SIG-M5 (cell line): ENCODE measurements at places on chromosomes 2 and 18.

DNA sequence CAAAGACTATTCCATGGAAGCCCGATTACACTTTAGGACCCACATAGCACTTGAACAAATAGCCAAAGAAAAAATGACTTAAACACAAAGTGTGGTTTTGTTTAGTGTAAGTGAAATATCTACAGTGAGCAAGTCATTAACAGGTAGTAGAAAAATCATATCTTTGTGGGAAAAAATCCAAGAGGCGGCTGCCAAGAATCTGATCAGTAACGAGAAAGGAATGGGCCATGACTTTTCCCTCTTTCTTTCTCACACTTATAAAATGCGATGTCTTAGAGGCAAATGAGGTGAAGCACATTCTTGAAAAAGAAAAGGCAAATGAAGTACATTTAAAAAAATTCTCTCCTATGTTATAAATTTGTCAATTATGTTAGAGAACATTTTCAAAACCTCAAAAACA, 12.9 kb upstream of the GEMIN6 start:
- no peak for DNase-seq

GRCh38 chr2:2901384-2902345, 476.0 kb downstream of the EIPR1 start:
- no peak for DNase-seq

DNA sequence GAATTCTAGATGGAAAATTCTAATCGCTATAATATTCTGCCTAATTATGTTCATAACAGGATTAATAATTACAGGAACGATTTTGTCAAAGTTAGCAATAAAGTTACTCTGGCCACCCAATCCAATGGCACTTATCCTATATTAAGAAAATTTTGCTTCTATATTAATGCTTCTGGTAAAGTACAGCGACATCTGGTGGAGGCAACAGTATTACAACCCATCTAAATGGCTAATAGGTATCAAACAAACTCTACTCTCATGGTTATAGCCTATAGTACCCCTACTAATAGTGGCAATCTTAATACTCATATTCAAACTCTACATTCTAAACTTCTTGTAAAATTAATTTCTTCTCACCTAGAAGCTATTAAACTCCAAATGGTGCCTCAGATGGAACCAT, 1084.7 kb upstream of the LRRTM1 start:
- DNase-seq, result no peak

GRCh38 chr18:10285283-10285640, 169.2 kb upstream of the APCDD1 start:
- no peak for DNase-seq

- no peak for DNase-seq
These were observed 141.8 kb upstream of the ST6GAL2 start for GRCh38 chr2:107027810-107028209.

GRCh38 chr2:32627441-32627813, 423 bp upstream of the TTC27 start:
- DNase-seq, result no peak

DNA sequence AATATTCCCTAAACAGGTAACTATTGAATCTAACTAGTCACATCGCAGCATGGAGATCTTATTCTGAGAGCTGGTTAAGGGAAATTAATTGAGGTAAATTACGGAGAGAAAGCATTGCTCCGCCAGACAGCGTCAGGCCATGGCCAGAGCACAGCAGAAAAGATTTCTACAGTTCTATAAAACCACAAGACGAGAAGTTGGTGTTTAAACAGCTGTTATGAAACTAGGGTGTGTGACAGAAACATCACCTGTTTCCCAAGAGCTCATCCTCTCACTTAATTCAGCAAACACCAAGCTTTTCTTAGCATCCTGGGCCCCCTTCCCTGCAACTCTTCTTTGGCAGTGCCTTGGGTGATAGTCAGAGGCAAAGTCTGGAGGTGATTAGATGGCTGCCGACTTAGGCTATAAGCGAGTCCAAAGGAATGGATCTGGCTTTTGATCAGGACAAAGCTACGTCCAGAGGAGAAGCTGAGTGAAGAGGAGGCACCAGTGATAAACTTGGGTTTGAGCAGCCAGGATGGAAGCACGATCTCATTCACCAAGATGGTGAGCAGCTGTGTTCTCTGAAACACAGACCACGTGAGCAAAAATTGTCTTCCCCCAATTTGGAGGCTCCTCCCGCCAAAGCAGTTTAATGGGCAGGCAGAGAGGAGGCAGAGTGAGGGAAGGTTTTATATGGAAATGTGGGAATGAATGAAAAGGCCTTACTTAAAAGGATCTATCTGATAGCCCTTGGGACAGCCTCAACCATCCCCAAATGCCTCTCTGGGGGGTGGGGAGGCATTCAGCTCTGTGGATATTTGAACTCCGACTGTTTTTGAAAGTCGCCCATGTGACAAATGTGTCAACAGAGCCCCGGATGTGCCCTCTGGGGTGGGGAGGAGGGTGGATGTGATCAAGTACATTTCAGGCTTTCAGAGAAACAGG, 57.8 kb downstream of the PKDCC start:
- DNase-seq, result peak; percentile 78

- no peak for DNase-seq
These were observed 1096.8 kb upstream of the ACVR2A start for GRCh38 chr2:146748046-146748445.

- no peak for DNase-seq
These were observed 84.3 kb downstream of the NETO1 start for GRCh38 chr18:72783530-72783929.

- DNase-seq, result no peak
These were observed 532.7 kb upstream of the POU3F3 start for GRCh38 chr2:104321116-104321795.

DNA sequence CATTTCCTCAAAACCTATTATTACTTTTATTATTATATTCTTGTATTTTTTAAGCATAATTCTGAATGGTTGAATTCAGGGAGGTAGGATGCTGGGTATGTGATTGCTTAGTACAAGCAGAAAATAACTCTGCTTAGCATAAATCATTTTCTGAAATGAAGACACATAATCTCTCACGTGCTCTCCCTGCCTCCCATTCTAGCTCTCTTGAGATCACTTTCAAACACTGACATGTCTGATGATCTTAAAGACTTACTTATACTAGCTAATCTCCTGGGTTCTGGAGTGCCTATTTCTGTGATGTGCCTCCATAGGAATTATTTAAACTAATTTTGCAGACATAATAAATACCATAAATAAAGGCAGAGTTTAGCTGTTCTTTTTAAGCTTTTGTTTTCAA, 1136.0 kb downstream of the SUCLG1 start:
- no peak for DNase-seq

DNA sequence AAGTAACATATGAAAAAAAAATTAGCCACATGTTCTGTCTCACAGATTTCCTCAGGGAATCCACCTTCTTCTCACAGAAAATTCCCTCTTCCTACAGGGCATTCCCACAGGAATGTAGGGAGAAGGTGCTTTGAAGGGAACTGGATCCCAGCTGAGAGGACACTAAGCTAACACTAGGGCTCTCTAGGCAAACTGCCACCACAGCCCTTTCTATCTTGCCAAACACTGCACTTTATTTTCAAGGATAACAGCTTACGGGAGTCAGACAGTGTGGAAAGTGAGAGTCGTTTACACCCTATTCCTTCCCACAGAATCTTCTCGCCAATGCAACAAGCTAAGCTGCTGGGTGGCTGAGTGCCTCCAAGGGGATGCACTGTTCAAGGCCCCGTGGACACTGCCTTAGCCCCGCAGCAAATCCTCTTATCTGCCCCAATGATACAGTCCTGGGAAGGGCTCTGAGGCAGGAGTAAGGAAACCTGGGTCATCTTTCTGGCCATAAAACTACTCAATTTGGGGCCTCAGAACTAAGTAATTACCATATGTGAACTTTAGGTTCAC, 76.9 kb downstream of the CCDC93 start:
- DNase-seq, result no peak

GRCh38 chr2:140650825-140651224, 1480.0 kb downstream of the LRP1B start:
- DNase-seq, result no peak

GRCh38 chr2:97732436-97733340, 19.3 kb downstream of the ZAP70 start:
- no peak for DNase-seq

GRCh38 chr2:216348756-216349308, 23.5 kb downstream of the MARCHF4 start:
- no peak for DNase-seq

- no peak for DNase-seq
These were observed 13.1 kb upstream of the ROCK2 start for GRCh38 chr2:11357428-11357972.

DNA sequence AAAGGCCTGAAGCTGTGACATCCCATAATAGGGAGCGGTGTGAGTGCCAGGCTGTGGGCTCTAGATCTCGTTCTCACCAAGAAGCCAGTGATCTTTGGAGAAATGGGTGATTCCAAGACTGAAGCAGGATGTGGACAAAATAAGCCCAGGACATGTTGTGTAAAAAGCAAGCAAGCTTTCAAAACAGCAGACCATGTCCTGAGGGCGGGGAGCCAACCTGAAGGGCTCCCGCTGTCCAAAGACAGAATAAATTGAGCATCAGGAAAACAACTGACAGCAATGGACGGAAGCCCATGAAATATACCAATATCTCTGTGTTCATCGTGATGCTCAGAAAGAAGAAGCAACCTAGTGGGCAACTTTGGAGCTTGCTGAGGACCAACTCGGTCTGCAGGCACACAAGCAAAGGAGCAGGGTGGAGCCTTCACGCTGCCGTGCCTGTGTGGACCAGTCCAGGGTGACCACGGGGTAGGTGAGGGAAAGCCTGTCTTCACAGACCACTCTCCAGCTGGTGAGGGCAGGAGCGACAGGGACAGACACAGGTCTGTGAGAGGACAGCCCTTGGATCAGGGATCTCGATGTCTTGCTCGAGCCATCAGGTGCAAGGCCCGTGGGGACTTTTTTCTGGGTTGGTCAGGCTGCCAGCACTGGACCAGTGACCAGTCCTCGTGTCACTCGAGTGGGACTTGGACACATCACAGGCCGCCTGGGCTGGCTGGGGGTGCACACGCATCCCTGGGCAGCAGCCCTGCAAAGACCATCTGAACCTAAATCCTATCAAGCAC, 21.5 kb downstream of the MTERF4 start:
- no peak for DNase-seq

GRCh38 chr2:48530033-48530811, at the start of gene STON1:
Gene STON1 (plus strand): TSS chr2:48530154. CDS start chr2:48580634, 50,480 bp downstream.
- DNase-seq, result no peak

GRCh38 chr2:16079637-16080036, 139.3 kb downstream of the MYCN start:
- DNase-seq, result no peak

DNA sequence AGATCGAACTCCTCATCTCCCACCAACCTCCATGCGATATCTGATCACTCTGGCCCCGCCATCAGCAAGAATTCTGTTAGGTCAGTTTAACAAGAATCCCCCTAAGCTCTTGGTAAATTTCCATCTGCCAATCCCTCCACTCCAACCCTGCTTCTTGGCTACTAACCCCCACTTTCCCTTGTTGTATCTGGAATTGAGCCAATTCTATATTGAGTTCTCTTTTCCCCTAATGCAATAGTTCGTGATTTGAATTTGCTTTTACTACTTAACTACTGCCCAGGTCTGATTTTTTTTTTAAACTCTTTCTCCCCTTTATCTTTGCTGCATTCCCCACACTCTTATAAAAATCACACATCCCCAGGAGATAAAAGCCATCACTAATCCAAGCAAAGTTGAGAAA, 159.3 kb upstream of the STK17B start:
- DNase-seq, result no peak

GRCh38 chr2:54103454-54104314, 11.7 kb upstream of the ACYP2 start:
- no peak for DNase-seq

- no peak for DNase-seq
These were observed 60.9 kb upstream of the TFCP2L1 start for GRCh38 chr2:121345887-121346286.

- no peak for DNase-seq
These were observed 4.5 kb downstream of the LPIN1 start for GRCh38 chr2:11750917-11751316.

DNA sequence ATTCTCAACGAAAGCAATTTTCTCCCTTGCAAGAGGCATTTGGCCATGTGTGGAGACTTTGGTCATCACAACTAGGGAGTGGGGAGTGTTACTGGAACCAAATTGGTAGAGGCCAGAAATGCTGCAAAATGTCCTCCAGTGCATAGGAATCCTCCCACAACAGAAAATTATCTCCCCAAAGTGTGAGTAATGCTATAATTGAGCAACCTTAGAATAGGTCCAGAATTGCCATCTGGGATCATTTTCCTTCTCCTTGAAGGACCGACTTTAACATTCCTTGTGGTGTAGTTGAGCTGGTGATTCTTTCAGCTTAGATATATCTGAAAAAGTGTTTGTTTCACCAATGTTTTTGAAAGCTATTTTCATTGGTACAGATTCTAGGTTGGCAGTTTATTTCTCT, 111.2 kb upstream of the SMIM21 start:
- no peak for DNase-seq

DNA sequence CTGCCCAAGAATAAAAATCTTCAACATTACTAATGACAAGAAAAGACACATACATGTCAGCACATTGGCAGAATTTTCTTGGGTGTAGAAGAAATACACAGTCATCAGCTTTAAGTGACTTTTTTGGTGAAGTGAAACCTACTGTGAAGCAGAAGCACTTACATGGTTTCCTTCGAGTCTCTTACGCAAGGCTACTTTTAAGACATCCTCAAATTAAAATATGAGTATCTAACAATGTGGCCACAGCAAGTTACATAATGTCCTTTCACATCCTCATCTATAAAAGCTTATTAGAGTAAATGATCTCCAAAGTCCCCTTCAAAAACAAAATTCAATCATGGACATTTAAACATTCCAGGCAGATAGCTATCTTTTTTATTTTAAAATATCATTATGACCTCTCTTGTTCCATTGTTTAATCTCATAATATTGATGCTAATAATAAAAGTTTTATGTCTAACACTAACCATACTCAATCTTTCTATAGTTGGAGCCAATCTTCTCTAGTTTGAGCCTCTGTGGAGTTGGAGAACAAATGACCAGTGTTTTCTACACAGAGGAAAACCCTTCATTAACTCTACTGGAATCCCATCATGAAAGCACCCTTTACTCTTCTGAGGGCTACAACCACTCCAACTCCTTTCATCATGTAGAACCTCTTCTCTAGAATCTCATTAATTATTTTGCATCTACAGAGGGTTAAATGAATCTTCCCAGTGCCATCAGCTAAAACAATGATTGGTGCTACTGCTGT, 182.2 kb upstream of the ZFP36L2 start:
- peak; percentile 94 for DNase-seq

DNA sequence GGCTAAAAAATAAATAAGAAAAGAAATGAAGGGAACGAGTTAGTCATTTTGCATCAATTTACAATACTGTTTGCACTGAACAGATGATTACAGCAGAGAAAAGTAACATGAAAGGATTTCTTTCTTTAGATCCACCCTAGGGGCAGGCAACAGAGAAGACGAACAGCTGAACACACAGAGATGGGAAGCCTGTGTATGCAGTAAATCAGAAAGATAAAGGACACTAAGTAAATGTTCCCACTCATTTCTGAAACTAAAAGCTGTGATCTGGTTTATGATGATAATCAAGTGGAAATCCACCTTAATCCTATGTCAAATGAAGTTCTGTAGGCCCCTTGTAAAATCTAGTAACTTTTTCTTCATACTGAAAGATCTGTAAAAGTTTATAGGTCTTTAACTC, 54.2 kb downstream of the AKAIN1 start:
- DNase-seq, result no peak

GRCh38 chr2:182359990-182360662, 66.7 kb downstream of the PDE1A start:
- DNase-seq, result no peak
